Stimulated activated CD4-positive, alpha-beta T cell treated with anti-CD3 and anti-CD28 coated beads, TNF-alpha, amount 100 ng/mL, for 4 hours (primary cell): ENCODE measurements at places on chromosomes 6 and 20.

GRCh38 chr6:109202409-109203264, 107.3 kb downstream of the CEP57L1 start:
- no peak for DNase-seq

GRCh38 chr6:73353636-73354593, at the start of gene DPPA5:
TSS of gene DPPA5 (minus strand) at chr6:73354276. CDS start at chr6:73354225, 51 bp downstream.
- DNase-seq, result no peak

GRCh38 chr6:158628542-158628941, 16.0 kb downstream of the DYNLT1 start:
- no peak for DNase-seq

DNA sequence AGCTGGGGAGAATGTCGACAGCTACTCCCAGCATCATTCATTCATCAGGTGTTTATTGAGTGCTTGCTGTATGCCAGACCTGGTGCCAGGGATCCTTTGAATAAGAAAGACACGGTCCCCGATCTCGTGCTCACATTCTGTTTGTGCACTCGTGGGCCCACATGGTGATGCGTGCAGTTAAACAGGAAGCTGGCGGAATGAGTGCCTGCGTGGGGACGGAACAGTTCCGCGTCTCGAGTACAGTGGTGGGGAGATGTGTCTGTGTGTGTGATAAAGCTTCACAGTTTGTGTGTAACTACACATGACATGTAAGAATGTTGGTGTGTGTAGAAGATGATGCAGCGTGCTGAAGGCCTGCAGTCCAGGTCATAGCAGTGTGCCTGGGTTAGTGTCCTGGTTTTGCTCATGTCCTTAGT, 6.5 kb downstream of the RBM38 start:
- peak; percentile 23 for DNase-seq

DNA sequence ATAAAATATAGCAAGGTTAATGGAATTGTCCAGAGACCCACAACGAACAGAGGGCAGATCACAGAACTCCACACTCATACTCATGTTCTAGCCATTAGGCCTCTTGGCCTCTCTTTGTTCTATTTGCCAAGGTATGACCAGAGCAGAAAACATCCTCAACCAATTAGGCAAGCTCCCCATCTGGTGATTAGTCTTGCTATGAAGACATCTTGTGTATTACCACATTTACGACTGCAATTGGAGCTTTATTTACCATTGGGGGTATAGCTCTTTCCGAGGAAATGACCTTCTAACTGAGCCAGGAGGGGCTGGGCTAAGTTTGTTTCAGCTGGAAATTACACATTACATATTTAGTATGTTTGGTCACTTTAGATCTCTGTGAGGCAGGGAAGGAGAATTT, 593.9 kb downstream of the CD109 start:
- DNase-seq, result no peak

- no peak for DNase-seq
Observed at GRCh38 chr6:105850261-105851112, 235.6 kb upstream of the PRDM1 start.

- no peak for DNase-seq
Observed at GRCh38 chr6:109507490-109508072, 24.6 kb upstream of the ZBTB24 start.

- DNase-seq, result no peak
Observed at GRCh38 chr6:168507297-168507696, 66.3 kb downstream of the SMOC2 start.

- no peak for DNase-seq
Observed at GRCh38 chr6:38507173-38507572, 132.6 kb downstream of the BTBD9 start.

GRCh38 chr20:11810311-11811083, 107.2 kb upstream of the BTBD3 start:
- no peak for DNase-seq

- DNase-seq, result no peak
Observed at GRCh38 chr20:39136798-39137197, 174.7 kb downstream of the DHX35 start.

GRCh38 chr6:90233994-90234393, 62.6 kb downstream of the BACH2 start:
- peak; percentile 73 for DNase-seq

DNA sequence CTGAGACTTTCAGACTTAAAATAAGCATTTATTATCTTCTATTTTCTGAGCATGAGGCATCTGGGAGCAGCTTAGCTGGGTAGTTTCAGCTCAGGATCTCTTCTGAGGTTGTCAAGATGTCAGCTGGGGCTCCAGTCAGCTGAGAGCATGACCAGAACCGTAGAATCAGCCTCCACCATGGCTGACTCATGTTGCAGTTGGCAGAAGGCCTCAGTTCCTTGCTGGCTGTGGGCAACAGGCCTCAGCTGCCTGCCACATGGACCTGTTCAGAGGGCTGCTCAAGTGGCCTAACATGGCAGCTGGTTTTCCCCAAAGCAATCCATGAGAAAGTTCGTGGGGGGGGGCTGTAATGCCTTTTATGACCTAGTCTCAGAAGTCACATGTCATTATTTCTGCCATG, 142.3 kb downstream of the LY86 start:
- DNase-seq, result no peak

DNA sequence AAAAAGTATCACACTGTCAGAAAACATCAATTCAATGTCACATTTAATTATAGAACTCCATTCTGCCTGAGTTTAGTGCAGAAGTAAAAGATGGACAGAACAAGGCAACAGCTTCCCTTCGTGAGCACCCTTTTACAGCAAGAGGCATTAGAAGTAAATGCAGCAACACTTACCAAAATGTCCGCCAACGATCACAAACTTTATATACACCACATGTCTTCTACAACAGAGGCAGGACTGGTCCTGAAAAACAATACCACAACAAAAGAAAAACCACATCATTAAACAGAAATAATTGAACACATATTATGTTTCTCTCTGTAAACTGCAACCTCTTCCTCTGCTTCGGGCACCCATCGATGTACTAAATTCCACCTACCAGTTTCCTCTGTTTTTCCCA, 92.9 kb downstream of the FYN start:
- DNase-seq, result no peak

DNA sequence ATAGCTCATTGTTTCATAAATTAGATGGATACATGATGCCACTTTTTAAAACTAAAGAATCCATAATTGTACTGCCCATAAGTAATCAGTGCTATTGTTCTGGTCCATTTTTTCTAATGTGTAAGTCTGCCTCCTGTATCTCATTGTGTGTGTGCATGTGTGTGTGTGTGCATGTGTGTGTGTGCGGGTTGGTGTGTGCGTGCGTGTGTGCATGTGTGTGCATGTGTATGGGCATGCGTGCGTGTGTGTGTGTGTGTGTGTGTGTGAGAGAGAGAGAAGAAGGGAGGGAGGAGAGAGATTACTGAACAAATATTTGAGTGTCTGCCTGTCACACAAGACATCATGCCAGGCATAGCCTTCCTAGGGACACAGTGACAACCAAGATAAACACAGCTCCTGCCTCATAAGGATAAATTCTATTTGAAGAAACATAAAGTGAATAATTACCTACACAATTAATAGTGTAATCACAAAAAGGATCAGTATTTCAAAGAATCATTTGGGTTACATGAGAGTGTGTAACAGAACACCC, 33.2 kb upstream of the RPS6KA2 start:
- no peak for DNase-seq

- no peak for DNase-seq
Observed at GRCh38 chr6:41785689-41786450, 1.6 kb upstream of the TOMM6 start.

- no peak for DNase-seq
Observed at GRCh38 chr6:106411643-106412200, 51.2 kb downstream of the CRYBG1 start.

DNA sequence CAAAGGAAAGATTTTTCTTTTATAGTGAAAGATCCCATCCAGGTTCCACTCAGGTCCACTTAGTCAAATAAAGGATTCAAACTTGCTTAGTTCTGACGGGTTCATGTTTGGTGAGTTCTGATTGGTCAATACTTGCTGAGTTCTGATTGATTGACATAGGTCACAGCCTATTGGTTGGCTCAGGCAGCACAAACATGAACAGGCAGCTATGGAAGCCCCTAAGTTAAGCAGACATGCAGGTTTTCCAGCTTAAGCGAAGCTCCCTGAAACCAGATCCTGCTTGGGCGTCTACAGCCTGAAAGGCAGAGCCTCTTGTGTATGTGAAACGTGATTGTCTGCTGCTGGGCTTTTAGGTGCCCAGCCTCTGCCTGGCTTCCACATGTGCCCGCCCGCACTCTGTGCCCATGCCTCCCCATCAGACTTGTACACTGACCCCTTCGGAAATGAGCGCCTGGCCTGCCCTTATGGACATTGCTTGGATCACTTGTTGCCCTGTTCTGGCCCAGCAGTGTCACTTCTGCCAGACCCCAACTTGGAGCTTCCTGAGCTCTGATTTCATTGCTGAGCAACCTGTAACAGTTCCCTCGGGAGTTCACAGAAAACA, 45.4 kb upstream of the ECI2 start:
- no peak for DNase-seq

DNA sequence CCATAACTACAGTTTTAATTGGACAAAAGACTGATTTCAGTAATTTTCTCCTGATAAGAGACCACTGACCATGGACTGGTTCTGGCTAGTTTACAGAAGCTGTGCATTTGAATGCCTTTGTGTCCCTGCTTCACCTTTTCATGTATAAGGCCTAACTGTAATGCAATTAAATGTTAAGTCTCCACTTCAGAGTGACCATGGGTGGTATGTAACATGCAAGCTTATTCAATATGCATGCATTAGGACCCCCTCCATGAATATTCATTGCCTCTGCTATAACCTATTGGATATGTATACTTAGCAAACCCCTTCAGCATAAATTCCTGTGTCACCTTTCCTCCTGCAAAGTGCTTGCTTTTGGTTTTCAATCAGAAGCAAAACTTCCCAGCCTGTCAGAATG, 2.2 kb downstream of the UBD start:
- no peak for DNase-seq

GRCh38 chr6:52745764-52746201, 17.5 kb downstream of the GSTA2 start:
- DNase-seq, result no peak

- no peak for DNase-seq
Observed at GRCh38 chr6:110705543-110705942, 109.7 kb downstream of the CDK19 start.

- DNase-seq, result no peak
Observed at GRCh38 chr20:63544241-63544957, 3.1 kb downstream of the SRMS start.

DNA sequence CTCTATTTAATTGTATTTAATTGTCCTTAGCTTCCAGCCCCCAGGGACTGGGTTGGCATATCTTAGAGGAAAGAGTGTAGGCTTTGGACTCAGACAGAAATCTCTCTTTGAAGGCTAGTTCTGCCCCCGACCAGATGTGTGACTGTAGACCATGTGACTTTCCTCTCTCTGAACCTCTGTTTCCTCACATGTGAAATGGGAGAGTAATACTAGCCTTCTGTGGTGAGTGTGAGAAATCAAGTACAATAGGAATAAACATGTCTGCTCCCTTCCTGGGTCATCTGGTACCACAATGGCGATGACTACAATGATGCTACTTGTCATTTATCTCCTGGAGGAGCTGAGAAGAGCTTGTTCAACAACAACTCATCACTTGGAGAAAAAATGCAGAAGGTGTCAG, 179.9 kb downstream of the LRFN2 start:
- DNase-seq, result no peak

GRCh38 chr6:30357678-30358540, 13.0 kb downstream of the RPP21 start:
- peak; percentile 14 for DNase-seq

GRCh38 chr6:41805830-41806774, 18.6 kb downstream of the TOMM6 start:
- DNase-seq, result no peak

DNA sequence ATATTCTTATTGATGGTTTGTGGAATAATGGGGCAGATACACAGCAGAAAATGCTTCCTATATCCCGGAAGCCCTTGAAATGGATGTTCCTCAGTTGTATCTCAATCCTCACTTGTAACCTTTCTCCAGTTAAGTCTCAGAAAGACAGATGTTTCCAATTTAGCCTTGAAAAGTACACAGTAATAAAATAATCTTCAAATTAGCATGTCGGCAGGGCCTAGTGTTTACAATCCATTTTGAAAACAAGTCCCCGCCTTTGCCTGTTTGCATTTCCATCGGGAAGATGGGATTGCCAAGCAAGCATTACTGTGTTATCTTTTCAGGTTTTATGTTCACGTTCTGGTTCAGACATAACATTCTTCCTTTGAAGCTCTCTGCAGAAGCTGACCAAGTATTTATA, 41.5 kb downstream of the SNRNP48 start:
- no peak for DNase-seq

DNA sequence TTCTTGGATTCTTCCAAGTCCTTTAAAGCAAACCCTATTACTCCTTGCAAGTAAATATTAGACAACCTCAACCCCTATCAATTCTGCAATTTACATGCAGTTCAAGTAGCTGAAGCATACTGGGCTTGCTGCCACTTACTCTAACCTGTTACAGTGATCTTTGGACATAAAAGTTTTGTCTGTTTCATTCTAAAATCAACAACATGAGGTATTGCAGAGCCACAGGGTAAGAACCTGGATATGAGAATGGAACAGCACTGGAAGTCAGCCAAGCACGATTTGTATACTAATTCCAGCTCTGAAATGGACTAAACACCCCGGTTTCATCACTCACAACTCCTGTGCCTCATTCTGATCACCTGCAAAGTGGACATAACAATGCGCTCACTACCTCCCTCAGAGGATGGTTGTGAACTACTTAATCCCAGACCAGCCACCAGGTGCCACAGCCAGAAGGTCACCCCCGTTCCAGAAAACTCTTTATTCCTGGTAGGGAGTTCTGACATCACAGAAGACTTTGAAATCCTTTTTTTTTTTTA, 270.0 kb downstream of the ADGB start:
- DNase-seq, result no peak

DNA sequence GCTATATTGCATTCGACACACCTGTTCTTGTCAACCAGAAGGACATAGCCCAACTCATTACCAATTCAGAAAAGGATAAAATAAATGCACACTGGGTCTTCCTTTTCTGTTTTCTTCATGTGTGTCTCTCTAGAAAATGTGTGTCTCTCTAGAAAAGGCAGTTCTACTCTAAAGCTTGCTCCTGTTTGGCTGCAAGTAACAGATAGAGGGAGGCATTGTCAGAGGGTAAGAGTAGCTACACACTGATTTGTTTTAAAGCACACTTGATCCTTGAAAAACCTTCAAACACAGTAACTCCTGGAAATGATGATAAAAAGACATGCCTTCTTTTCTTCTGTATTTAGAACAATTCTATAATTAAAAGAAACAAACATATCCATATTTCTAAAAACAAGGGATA, 21.3 kb downstream of the GRM1 start:
- no peak for DNase-seq
